ENCODE measurements at places on chromosomes 7 and 10. TPM values are rescaled to one million over a fixed set of nuclear protein-coding genes. Genes with fewer than 3 reads are reported as not detected.

- no peak for DNase-seq
These were observed 38.9 kb downstream of the BRAF start for GRCh38 chr7:140885735-140886334.

- no peak for DNase-seq
These were observed 98.8 kb upstream of the PFKP start for GRCh38 chr10:2968401-2969058.

GRCh38 chr10:102628451-102628911 lies 15.8 kb upstream of the TRIM8 start:
- no peak for DNase-seq

DNA sequence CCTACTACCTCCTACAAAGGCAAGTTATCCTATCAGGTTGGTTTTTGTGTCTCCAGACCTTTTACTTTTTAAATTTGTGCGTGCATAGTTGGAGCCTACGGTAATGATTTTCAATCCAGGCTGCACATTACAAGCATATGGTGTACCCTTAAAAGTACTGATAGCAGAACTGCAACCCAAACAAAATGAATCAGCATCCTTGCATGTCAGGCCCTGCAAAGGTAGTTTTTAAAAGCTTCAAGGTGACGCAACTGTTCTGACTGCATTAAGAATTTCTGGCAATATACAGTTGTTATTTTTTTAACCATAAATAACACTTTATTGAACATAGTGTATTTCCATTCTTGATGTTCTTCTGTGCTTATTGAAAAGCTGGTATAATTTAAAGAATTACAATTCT lies 28.9 kb downstream of the GNAT3 start:
- DNase-seq: no peak

The SFTPD gene
- total RNA-seq: not detected

The PDGFA gene
- total RNA-seq: 58.7 TPM

The FRMD4A gene
- total RNA-seq: 5.1 TPM

Data from left colon (tissue), 2 donors.